ENCODE measurements at places on chromosomes 5 and 9.

DNA sequence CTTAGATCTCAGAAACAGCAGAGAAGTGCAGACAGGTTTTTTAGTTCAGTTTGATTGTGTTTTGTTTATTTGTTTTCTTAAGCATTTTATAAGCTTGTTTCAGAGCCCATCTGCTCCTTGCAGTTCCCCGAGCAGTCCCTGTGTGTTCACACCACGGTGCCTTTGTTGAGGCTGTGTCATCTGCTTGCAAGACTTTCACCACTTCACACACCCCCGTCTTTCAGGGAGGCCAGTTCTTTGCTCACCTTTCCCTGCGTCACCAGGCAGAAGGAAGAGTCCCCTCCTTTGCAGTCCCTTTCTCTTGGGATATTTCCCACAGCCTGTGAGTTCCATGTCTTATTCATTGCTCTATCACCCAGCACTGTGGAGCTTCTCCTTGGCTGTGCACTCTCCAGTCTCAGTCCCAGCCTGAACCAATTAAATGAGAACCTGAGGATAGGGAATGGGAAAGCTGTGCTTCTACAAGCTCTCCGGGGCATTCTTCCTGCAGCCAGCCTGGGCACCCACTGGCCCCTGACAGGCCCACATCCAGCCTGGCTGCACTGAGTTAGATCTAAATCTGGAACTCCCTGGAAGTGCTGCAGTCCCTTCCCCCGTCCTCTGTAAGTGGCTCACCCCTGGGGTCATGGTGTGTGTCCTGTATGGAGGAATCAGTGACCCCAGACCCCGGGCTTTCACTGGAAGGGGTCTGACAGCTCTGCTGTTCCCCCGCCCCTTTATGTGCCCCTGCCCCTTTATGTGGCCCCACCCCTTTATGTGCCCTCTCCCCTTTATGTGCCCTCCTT is 5.5 kb downstream of the MVB12B start:
- DNase-seq: no peak

- DNase-seq: no peak
Observed at GRCh38 chr9:23829580-23830475, 3.8 kb upstream of the ELAVL2 start.

GRCh38 chr5:16756692-16757091 is 139.9 kb upstream of the RETREG1 start:
- DNase-seq: no peak

DNA sequence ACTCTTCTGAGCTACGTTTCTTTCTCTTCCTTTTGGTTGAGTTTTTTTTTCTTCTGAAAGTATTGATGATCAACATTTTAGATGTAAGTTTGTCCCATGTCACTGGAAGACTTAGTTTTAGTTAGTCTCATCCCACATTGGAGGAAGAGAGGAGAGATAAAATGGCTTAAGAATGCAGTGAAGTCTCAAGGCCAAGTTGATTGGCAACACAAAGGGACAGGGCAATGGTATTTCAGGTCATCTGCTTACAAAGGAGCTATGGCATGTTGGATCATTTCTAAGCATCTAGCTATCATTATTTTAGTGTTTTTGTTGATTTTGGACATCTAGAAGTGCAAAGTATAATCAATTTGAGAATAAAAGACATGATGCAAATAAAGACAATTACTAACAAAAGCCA is 58.6 kb downstream of the CDKN2A start:
- DNase-seq: no peak
